Activated T-helper 2 cell treated with anti-CD3 and anti-CD28 coated beads, Interferon-gamma antibody, Interleukin-2, Interleukin-4, amounts not matched to agents 10 μg/mL and 5 μg/mL and 100 μg/mL, durations not matched to agents 14 hours and 24 hours and 36 hours (primary cell): ENCODE measurements at places on chromosomes 2 and 18. TPM values are rescaled to one million over a fixed set of nuclear protein-coding genes. Genes with fewer than 3 reads are reported as not detected.

DNA sequence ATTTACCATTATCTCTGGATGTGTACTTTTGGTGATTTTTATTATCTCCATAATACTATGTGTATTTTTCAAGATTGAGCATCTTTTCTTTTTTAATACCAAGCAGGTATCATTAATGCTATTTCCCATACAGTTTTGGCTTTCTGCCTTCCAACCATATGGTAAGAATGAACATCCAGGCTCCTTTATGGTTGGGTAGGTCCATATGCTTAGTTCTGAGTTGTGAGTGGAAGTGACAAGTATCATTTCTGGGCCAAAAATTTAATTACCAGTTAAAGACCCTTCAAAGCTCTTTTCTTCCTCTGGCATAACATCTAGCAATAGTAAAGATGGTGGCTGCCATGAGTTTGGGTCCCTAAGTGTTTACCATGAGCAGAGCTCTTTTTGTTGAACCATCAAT, 4.3 kb upstream of the RBM43 start:
- DNase-seq, result no peak

GRCh38 chr2:108928660-108929377, 60.2 kb downstream of the EDAR start:
- no peak for DNase-seq

- DNase-seq, result no peak
Observed at GRCh38 chr2:121019071-121019470, 265.9 kb downstream of the TFCP2L1 start.

DNA sequence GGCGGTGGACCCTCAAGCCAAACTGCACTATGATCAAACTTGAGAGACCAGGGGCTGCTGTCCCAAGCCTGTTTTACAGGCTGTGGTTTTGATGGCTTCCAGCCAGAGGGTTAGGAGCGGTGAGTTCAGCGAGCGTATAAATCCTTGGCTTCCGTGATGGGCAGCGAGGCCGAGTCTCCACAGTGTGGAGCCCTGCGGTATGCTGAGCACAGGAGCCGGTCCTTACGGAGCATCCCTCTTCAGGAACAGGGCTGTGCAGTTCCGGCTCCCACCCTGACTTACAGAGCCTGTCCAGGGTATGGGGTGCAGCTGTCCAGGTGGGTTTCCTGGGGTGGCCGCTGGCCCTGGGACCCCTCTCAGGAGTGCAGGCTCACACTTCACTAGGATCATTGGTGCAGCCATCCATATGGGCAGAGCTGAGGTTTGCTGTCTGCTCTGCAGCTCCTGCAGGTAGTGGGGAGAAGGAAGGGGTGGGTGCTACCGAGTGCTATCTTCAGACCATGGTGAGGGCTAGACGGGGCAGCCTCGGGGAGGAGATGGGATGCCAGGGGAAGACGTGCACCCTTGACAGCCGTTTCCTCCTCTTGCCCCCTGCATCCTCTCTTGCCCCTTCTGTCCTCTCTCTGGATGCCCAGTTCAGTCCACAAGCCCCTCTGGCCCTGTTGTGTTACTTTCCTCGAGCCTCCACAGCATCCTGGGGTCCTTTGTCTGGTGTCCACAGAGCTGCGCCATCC, 104.3 kb downstream of the FAM210A start:
- no peak for DNase-seq

- DNase-seq, result no peak
Observed at GRCh38 chr2:173792741-173793140, 172.4 kb downstream of the SP3 start.

GRCh38 chr2:83665894-83666293, 793.2 kb downstream of the SUCLG1 start:
- DNase-seq, result no peak

GRCh38 chr2:126669772-126670171, 13.8 kb downstream of the GYPC start:
- no peak for DNase-seq

DNA sequence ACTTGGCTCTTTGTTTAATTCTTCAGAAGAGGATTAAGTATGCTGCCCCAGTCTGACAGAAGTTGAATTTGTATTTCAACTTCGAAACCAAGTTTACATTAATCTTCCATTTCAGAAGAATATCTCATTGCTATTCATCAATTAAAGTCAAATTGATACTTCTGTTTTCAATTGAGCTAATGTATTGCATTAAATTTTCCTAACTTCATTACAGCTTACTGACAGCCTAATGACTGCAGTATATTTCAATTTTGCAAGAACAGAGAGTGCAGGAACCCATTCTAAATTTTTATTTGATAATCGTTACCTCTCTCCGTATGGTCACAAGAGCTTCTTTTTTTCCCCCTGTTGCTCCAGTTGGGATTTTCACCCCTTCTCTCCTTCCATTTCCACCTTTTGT, 218.0 kb downstream of the CALCRL start:
- DNase-seq, result no peak

DNA sequence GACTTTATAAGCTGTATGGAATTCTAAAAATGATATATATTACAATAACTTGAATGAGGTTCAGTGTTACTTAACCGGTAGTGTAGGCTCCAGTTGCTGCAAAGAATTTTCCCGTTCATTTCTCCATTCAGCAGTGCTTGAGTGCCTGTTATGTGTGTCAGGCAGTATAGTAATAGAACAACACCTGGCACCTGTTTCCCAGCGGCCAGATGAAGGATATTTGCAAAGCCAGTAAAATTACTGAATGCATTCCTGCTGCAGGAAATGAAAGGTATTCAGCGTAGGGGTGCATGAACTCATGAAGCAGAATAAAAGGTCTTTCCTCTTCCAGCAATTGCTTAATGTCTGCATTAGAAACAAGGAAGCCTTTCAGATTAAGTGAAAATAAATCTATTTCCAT, 18.8 kb downstream of the YPEL5 start:
- no peak for DNase-seq

GRCh38 chr18:78245451-78245850, 734.2 kb upstream of the SALL3 start:
- no peak for DNase-seq

DNA sequence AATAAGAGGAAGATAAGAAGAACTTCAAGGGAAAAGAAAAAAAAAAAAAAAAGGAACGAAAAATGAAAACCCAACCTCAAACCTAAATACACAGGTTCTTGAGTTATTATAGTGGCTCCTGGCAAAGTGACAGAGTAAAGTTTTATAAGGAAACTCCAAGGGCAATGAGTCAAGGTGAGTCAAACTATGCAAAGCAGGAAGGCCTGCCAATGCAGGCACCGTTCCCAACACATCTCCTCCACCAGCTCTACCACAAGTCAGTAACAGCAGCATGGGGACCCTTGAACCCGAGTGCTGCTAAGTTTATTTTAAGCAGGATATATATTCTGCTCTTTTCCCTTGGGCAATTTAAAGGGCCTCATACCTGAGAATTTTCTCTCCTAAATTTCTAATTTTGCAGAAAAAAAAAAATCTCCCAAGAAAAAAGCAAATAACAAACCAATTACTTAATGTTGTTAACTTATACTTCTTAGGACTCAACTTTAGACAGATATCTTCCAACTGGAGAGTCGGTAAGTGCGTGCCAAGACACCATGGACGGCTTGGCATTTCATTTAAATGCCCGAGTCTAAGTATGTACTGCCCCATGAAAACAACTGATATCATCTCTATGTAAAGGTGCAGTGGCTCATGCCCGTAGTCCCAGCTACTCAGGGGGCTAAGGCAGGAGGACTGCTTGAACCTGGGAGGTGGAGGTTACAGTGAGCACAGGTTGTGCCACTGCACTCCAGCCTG, 75.7 kb upstream of the TFCP2L1 start:
- no peak for DNase-seq

Gene TMEM247
- total RNA-seq, result not detected in 2 replicates

Gene ANKRD29
- not detected in 2 replicates for total RNA-seq

Gene SULT6B1
- total RNA-seq, result not detected in 2 replicates
